Activated CD4-positive, alpha-beta T cell treated with anti-CD3 and anti-CD28 coated beads, Interleukin-2, amount 50 U/mL, for 4 hours (primary cell): ENCODE measurements at places on chromosomes 5 and 9.

DNA sequence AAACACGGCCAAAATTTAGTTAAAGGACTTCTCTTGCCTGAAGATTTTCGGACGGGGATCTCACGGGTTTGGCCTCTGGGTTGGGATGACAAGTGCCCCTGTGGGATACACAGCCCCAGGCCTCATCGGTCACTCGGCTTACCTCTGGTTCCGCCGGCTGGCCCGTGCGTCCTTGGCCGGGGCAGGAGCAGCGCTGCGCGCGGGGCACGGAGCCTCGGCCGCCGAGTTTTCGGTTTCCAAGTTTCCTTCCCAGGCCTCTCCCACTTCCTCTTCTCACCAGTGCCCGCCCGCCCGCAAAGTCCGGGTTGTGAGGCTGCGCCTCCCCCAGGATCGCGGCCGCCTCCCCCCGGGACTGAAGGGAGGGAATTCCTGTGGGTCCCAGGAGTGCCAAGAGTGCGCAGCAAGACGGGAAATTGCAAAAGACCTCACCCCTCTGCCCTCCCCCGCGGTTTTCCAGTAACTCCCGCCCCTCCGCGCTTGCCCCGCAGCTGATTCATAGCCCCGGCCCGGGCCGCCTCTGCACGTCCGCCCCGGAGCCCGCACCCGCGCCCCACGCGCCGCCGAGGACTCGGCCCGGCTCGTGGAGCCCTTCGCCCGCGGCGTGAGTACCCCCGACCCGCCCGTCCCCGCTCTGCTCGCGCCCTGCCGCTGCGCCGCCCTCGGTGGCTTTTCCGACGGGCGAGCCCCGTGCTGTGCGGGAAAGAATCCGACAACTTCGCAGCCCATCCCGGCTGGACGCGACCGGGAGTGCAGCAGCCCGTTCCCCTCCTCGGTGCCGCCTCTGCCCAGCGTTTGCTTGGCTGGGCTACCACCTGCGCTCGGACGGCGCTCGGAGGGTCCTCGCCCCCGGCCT, at the start of gene OSMR:
TSS of gene OSMR (plus strand) at position 487 of the 853 bp plus-strand sequence. CDS start 23,033 bp downstream, outside the sequence.
- DNase-seq: no peak

GRCh38 chr5:95925939-95926338, 35.7 kb downstream of the ELL2 start:
- DNase-seq: no peak

DNA sequence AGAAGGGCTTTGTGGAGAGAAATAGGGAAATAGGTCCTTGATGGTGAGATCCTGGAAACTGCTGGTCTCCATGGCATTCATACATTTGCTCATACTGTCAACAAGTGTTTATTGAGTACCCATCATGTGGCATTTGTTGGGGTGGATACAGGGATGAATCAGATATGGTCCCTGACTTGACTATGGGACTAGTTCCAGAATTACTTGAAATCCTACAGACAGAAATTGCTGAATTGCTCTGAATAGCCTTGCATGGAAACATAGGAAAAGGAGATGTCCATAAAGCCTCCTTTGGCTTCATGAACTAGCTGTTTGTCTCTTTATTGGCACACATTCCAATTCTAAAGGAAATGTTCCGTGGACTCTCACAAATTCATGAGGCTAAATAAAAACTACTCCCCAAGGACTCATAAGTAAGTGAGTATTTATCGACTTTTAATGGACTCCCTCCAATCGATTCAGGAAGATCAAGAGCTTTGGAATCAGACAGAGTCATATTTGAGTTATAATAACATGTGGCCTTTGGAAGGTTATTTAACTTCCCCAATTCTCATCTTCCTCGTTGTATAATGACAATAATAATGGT, 122.4 kb upstream of the C6 start:
- DNase-seq: no peak

- DNase-seq: no peak
These were observed 388.9 kb downstream of the HTR1A start for GRCh38 chr5:63573380-63573779.

DNA sequence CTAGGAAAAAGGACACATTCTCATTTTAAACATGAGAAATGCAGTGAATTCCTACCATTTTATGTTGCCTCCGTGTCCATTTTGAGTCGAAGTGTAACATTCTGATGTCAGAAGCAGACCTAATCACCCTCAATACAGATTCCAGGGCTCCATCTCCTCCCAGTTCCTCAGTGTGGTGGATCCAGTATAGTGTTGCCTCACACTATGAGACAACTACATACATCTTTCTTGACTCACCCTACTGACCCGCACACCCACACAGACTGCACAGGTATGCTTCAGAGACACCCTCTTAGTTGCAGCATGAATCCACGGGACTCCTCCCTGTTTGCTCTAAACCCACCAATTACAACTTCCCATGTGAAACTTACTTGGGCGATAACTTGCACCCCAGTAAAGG, 564.9 kb downstream of the SEMA5A start:
- no peak for DNase-seq

DNA sequence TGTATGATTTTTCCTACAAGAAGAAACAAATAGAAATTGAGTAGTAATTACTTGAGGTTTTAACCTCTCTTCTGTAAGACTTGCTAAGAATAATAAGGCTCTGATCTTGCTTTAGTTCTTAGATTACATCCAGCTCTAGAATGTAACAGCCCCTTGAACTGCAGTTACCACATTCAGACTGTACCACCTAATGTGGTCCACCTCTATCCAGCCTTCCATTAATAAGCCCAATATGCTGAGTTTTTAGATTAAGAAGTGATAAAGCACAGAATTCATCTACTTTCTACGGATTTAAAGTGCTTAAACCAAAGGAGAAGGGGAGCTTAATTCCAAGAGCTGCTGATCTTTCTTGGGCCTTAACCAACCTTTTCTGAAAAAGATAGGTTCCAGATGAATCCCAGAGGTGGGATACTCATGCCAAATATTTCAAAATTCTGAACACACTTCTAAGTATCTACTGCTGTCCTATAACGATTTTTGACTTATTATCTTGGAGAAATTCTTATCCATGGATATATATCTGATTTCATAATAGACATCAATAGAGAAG, 131.5 kb downstream of the ZNF608 start:
- DNase-seq: no peak

DNA sequence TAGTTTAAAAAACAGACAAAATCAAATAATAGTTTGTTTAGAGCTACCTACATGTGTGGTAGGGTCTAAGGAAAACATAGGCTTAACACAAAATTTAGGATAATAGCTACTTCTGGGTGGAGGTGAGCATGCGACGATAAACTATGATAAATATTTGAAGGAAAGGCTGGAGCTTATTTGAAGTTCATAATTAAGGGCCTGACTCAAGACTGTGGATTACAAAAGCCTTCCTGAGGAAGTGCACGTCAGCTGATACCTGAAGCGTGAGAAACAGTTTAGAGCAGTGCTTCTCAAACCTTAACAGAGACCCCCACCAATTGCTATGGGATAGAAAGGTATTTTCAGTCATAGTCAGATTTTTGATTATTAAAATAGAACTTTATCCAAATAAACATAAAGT, 20.4 kb upstream of the UBLCP1 start:
- DNase-seq: no peak

- no peak for DNase-seq
These were observed 63.9 kb downstream of the MAT2B start for GRCh38 chr5:163569284-163569683.

- no peak for DNase-seq
These were observed 29.4 kb upstream of the HSD17B3 start for GRCh38 chr9:96331236-96331947.

DNA sequence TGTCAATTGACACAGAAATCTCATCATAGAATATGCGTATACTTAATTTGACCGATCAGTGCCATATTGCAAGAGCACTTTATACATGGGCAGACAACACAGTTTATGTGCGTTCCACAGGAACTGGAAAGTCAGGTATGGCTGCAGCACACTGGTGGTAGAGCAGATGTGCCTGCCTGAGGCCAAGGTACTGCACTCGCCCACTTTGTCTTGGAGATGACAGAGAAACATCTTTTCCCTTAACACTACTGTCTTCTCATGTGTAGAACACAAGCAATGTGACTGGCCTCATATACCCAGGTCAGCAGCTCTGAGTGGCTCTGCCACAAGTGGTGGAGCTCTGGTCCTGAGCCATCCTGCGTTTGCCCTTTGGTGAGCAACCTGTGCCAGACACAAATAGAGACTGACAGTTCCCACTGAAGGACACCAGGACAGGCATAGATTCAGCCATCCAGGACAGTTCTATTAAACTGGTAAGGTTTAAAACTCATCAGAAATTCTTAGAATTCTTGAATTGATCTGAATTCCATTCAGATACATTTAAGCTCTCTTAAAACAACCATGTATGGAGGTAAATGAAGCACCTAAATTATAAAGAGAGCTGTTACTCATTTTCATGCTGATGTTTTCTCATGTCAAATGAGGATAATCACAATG, 21.0 kb upstream of the PPP2CA start:
- DNase-seq: no peak

DNA sequence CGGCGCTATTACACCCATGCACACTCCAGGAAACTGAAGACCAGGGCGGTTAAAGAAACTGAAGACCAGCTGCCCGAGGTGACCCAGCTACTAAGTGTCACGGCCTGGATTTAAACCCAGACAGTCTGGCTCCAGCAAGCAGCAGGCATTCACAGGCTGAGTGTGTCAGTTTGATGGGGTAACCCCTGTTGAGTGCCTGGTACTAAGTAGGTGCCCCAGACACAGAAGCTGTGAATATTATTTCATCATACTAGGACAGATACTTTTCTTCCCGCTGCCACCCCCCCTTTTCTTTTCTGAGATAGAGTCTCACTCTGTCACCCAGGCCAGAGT, 7.3 kb downstream of the ENG start:
- no peak for DNase-seq

GRCh38 chr9:129574911-129575585, 45.9 kb downstream of the C9orf50 start:
- DNase-seq: no peak

DNA sequence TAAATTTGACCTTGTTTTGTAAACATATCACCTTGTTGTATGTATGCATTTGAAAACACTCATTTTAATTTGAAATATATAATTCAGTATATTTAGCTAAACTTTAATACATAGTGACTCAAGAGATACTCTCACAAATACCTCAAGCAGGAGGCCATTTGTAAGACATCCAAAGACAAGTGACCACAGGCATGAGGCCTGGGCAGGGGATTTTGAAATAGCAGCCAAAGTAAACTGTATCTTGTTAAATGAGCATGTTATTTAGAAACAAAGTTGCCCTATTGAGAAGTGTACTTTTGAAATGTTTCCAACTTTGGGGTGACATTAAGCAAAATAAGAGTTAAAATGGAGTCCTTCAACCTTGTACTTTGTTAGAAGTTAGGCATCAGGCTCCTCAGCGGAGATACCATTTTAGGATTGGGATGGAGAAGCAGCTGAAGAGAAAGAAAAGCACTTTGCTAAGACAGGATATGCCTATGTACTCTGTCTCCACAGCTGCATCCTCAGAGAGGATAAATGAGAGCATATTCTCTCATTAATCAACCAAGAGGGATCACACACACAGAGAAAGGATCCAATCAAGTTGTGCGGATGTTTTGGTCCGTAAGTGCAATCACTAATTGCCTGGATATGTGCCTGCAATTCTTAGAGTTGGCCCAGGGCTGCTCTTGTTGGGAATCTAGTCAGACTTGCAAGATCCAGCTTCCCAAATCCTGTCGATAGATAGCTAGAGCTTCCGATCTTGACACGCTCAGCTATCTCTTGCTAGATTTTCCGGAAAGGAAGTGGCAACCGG, 157.5 kb upstream of the HAPLN1 start:
- DNase-seq: no peak

DNA sequence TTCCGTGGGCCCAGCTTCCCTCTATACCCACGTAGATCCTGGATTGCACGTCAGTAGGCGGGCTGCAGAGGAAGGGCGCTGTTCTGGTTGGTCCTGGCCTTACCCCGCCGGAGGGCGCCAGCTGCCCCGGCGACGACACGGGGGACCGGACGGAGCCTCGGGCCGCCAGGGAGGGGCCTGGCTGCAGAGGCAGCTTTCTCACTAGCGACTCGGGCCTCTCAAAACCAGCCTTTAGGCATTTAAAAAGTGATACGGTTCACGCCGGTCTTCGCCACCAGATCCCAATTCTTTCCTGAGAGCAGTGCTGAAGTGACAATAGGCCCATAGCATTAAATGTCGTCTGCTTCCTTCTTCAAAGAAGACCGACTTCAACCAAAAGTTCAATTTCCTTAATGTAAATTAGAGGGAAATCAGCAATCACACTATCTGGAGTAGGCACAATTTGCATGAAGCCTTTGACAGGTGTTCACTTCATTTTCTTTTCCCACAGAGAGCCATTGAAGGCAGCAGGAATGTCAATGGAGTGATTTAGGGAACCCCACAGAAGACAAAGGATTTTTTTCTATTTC, 17.6 kb upstream of the UBE2D2 start:
- DNase-seq: peak; percentile 4

DNA sequence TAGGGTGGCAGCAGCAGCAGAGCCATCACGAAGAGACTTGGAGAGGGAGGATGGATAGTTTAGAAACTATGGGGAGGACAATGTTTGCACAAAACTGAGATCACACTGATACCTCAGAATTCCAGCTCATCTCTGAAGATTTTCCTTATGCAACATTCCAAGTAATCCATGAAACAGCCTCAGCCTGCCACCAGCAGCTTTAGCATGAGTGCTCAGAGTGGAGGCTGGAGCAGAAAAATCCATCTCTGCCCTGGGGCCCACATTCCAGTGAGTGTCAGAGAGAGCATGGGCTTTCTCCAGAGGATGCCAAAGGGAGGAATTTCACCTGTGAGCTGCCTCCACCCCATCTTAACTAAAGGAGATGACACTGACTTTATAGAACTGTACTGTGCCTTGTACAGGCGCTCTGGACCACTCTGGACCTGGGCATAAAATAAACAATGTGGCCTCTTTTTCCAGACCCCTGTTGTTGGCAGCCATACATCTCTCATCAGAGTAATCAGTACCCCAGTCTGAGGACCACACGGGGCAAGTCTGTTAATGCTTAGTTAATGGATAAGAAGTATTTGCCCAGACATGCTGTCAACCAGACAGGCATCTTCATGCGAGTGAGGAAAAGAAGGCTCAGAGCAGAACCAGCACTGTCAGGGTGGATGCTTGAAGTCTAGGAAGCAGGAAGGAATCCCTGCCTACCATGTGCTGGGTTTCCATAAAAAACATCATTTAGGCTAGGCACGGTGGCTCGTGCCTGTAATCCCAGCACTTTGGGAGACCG, 440.9 kb downstream of the ENC1 start:
- DNase-seq: no peak

DNA sequence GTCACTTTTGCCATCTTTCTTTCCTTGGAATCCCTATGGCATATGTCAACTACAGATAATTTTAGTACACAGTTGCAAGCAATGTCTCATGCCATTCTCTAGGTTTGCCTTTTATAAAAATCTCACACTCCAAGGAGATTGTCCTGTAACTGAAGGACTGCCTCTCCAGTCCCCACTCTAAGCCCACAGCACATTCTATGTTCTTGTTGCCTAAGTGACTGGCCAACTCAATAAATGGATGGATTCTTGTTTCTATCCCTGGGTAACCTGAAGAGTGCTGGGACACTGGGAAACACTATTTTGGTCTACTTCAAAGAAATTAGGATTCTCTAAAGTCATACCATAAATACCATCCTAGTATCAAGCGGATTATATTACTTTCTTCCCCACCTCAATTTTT, 145.0 kb downstream of the PLCXD3 start:
- no peak for DNase-seq

- DNase-seq: no peak
These were observed 2.6 kb upstream of the SMC5 start for GRCh38 chr9:70256123-70256551.

GRCh38 chr5:143771602-143772001, 40.4 kb upstream of the HMHB1 start:
- DNase-seq: no peak
